ENCODE measurements at places on chromosomes 1 and 21.

GRCh38 chr1:53378061-53378460 lies 50.2 kb upstream of the LRP8 start:
- DNase-seq, result no peak

DNA sequence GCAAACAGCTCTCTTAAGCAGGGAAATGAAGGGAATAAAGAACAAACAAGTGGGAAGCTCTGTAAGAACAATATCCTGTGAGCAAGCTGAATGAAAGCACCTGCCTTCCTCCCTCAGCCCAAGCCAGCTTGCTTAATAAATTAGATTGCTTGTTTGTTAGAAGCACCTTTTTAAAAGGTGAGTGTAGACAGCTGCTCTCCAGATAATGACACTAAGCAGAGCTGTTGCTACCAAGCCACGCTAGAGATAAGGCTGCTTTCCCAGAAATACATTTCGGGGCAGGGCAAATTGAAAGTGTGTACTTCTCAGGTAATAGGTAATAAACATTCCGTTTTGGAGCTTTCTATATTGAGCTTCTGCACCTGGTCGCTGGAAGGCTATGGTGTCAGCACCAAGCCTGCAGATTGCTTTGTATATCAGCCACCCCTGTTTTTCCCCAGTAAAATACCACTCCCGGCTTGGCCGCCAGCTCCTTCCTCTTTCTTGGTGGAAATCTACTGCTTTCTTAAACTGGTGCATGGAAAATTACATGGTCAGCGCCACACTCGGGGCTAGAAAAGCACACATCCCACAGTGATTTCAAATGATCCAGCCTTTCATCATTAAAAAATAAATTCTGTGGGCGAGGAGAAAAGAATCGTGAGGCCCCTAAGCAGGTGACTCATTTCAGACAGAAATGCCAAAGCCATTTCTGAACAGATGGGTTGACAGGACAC lies 151.3 kb downstream of the ETS2 start:
- no peak for DNase-seq

DNA sequence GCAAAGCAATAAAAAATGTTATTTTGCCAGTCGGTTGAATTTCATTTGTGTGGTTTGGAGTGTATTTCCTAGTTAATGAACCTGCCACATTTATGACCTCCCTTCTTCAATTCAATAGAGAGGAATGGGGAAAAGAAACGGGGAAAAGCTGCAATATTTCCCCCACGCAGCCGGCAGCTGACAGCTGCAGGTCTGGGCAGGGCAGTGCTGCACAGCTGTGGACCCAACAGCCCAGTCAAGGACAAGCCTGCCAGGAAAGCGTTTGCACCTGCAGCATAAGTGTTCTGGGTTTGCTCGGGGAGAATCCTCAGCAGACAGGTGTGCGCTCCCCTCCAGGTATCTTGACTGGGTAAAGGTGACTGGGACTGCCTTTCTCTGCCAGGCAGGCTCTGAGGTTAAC lies 53.4 kb downstream of the FBXO2 start:
- DNase-seq, result no peak

GRCh38 chr1:214444182-214444939 lies 107.0 kb downstream of the PTPN14 start:
- DNase-seq, result no peak

- DNase-seq, result no peak
These were observed 732 bp downstream of the SFN start for GRCh38 chr1:26863685-26864077.

GRCh38 chr1:112961072-112961471 lies 5.1 kb upstream of the SLC16A1 start:
- DNase-seq, result no peak

DNA sequence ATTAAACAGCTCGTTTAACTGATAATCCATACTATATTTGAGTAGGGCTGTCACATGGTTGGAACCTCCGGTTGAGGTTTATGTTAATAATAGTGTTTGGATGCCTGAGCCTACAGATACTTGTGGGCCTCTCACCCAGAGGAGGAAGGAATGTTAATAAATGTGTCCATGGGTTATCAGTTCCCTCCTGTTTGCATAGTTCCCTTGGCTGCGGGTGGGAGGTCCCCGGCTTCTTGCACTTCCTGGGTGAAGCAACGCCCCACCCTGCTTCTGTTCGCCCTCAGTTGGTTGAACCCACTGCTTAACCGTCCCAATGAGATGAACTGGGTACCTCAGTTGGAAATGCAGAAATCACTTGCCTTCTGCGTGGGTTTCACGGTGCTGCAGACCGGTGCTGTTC lies 23.6 kb upstream of the GBP1 start:
- no peak for DNase-seq

GRCh38 chr1:240928265-240928664 lies 316.3 kb upstream of the GREM2 start:
- DNase-seq, result no peak

- DNase-seq, result no peak
These were observed 16.9 kb upstream of the PTTG1IP start for GRCh38 chr21:44890338-44890931.

- DNase-seq, result no peak
These were observed 62.4 kb upstream of the STUM start for GRCh38 chr1:226486161-226486560.

GRCh38 chr21:41368735-41369104 lies 6.9 kb downstream of the MX2 start:
- DNase-seq, result no peak

DNA sequence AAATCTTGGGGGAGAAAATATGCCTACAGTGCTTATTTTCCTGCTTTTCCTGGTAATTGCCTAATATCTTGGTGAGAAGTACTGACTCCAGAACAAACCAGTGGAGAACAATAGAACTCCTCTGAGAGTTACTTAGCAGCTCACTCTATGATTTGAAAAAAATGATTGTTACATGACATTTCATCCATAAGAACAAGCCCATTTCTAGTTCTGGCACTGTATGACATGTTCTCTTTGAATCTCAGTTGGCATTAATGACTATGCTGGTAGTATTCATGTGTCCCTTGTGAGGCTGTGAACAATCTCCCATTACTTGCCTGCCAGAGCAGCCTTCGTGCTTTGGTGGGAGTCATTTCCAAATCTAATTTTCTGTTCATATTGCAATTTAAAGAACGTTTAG lies 58.0 kb downstream of the CLIC4 start:
- DNase-seq, result no peak

GRCh38 chr1:118210051-118210722 lies 25.2 kb upstream of the SPAG17 start:
- DNase-seq, result no peak

DNA sequence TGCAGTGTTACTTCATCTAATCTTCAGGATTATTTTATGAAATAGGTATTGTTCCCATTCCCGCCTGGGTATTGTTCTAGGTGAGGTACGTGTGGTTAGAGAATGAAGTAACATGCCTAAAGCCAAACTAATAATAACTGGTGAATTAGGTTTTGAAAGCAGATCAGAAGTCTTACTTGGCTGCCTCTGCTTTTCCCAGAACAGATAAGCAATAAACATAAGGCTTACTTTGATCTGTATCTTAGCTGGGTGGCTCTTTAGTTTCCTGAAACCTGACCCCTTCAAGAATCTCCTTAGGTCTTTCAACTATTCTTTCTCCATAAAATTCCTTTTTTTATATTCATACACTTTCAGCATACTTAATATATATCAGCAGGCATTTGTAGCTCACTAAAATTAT lies 65.3 kb downstream of the VAV3 start:
- DNase-seq, result no peak

DNA sequence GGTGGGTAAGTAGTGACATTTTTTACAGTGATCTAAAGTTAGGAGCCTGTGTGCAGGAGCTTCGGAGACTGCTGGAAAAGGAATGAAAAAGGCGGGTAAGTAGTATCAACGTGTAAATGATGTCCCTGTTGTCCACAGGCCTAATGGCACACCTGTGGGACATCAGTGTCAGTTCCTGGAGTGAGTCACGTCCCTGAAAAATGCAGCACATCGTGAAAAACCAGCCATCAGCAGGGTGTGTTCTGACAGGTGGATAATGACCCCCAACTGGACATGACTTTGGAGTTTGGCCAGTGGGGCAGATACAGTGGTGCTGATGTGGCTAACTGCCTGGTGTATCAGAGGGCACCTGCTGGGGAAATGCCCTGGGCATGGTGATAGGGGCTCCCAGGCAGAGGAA lies 12.0 kb upstream of the PRDM15 start:
- DNase-seq, result no peak

DNA sequence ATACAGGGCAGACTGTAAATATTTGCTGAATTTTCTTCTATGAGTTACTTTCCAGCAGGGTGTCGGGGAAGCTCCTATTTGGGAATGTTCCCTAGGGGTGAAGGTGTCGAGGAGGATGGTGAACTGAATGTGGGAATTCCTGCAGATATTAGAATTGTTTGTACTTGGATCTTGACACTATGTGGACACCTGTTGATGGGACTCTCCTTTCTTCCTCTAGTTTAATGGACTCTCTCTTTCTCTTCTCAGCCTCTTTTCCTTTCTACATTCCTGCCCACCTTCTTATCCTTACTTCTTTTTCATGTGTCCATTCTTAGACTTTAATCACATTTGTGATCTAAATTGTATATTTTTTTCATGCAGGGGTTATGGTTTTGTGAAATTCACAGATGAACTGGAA lies 14.0 kb downstream of the TRNAU1AP start:
- DNase-seq, result no peak

DNA sequence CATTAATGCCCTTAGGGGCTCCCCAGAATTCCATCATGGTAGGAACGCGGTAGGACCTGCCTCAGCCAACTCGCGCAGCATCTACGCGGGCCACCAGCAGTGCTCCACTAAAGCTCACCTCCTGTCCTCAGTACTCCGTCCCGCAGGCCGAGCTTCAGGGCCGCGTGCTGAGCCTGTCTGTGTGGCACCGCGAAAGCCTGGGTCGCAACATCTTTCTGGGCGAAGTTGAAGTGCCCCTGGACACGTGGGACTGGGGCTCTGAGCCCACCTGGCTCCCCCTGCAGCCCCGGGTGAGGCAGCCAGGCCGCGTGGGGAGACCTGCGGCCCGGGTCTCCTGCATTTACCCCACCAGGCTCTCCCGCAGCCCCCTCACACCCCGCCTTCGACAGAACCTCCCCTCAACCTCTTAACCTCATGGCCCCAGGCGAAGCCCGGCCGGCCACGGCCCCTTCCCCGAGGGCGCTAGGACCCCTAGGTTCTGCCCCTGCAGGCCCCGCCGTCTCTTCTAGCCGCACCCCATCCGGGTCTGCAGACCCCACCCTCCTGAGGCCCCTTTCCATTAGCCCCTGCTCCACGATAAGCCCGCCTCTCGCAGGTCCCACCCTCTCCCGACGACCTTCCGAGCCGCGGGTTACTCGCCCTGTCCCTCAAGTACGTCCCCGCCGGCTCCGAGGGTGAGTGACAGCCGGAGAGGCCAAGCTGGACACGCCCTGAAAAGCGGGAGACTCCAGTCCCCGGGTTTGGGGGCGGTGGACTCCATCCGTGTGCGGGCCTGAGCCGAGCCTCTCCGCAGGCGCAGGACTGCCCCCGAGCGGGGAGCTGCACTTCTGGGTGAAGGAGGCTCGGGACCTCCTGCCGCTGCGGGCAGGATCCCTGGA lies 9.1 kb downstream of the SYTL1 start:
- no peak for DNase-seq

DNA sequence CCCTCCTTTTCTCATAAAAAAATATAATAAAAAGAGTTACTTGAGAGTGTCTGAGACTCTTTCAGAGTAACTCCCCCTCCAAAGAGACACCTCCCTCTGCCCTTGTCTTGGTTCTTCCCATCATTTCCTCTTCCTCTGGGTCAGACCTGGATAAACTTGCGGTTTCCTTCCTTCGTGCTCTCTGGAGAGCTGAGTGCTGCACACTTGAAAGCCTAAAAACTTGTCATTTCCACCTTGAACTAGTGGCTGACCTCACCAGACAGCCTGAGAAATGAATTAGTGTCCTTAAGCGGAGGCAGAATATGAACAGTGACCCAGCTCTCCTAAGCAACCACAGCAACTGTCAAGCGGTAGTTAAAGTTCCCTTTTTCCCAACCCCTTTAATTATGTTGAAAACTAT lies 88.4 kb upstream of the PROX1 start:
- no peak for DNase-seq

DNA sequence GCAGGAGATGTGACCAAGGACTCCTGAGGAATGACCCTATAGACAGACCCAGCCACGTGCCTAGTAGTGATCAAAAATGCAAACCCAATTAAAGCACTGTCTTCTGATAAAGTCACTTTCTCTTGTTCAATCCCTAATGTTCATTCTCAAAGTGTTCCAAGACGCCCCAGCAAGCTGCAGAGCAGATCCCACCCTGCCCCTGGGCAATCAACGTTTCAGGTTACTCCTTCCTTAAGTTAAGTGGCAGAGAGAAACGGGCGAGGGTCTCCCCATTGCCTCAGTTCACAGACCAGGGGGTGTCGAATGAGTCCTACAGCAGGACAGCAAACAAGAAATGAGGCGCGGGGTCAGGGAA lies 699 bp upstream of the RGS2 start:
- DNase-seq, result no peak

All from fibroblast of skin of left quadriceps (primary cell).